ENCODE measurements at places on chromosomes 12 and 14.

GRCh38 chr12:113409462-113410124 lies 5.9 kb upstream of the SDS start:
- no peak for DNase-seq

- DNase-seq = no peak
Observed at GRCh38 chr12:85423947-85424346, 143.9 kb downstream of the ALX1 start.

GRCh38 chr14:103941973-103942736 lies at the start of gene RD3L:
TSS of gene RD3L (minus strand) at chr14:103942529. CDS start at chr14:103941695, 834 bp downstream.
- no peak for DNase-seq

DNA sequence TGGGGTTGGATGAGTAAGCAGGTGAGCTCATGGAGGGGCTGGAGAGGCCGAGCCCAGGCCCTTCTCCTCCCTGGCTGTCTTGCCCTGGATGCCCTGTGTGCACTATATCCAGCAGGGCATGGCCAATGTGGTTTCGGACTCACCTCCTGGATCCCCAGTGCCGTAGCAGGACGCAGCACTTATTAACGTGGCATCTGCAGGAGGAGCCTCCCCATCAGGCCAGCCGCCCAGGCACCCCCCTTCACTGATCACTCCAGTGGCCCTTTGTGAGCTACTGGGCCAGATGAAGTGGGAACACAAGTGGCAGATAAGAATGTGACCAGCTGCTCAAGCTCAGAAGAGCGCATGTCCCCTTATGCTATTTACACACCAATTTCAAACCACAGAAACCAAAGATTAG lies 43.1 kb upstream of the DICER1 start:
- DNase-seq = no peak

- DNase-seq = no peak
Observed at GRCh38 chr14:99215277-99215676, 56.7 kb downstream of the BCL11B start.

DNA sequence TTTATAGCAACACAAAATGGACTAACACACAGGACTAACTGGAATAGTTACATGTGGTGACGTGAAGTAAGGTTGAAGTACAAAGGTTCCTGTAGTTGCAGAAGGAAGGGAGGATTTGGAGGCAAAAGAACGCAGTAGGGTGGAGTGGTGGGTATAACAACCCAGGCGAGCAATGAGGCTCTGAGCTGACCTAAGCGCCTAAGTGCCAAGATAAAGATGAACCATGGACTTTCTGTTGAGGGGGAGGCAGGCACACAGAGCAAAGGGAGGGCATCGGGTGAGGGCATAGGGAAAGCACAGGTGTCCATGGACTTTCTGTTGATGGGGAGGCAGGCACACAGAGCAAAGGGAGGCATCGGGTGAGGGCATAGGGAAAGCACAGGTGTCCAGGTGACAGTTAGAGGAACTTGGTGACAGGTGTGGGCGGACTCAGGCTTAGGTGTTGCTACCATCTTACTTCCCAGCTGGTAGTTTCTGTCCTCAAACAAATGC lies 15.2 kb downstream of the SCNN1A start:
- no peak for DNase-seq

- DNase-seq = no peak
Observed at GRCh38 chr14:54783660-54784015, 119.0 kb downstream of the GCH1 start.

- no peak for DNase-seq
Observed at GRCh38 chr14:58060077-58060476, 91.9 kb downstream of the ARMH4 start.

DNA sequence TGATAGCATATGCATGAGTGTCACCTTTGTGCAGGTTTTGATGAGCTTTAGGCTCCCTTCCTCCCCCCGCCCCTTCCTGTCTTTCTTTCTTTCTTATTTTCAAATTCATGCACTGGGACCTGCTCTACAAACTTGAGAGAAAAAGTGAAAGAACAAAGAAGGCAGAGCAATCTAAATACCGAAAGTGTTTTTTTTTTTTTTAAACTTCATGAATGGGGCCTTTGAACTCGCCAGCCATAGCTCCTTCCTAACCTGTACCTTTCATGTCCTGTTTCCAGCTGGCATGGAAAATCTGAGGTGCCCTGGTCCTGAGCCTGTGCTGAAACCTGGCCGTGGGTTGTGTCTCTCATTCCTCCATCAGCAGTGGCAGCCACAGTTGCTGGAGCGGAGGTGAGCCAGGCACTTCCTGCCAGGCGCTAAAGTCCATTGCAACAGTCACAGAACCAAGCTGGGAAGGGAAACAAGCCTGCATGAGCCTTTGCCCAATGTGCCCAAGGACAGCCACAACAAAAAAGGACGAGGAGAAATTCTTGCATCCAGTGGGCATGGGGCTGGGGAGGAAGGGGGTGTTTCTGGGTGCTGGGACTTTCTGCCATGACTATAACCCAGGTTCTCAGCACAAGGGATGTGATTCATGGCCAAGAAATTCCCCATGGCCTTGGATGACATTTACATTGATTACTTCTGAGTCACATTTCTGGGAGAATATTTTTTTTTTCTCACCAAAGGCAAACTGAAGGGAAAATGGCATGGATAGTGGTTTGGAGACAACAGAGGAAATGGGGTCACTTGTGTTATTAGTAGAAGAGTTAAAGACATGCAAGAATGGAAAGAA lies 102.7 kb downstream of the TMEM30B start:
- peak; percentile 42 for DNase-seq

DNA sequence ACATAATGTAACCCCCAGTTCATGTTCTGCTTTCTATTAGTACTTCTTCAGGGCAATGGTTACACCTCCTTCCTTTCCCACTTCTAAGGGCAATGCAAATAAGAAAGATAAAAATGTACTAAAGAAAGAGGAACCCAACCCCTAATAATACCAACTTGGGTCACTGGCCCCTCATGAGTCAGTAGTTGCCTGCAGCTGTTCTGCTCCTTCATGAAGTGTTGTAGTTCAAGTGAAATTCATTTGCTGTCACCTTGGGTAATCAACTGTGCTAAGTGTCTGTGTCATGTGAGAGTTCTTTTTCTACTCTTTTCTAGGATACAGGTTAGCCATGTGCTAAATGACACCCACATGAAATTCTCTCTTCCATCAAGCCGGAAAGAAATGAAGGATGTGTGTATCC lies 91.8 kb downstream of the PLXNC1 start:
- DNase-seq = no peak

DNA sequence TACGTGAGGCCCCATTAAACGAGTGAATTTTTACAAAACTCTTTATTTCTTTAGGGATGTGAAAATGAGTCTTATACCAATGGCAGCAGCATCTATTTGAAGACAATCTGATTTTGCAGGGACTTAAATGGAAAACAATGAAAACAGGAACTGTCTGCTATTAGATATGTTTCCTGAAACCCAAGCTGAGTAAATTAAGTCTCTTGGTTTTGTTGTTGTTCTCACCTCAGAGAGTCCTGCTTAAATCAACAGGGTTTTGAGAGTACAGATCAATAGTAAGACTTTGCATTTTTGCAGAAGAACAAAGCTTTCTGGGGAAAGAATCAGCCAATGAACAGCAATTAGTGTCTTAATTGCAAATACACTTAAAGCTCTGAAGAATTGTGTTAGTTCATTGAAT lies 39.1 kb upstream of the LGR5 start:
- DNase-seq = no peak

Measured in activated naive CD8-positive, alpha-beta T cell treated with anti-CD3 and anti-CD28 coated beads, Interleukin-2, amount 50 U/mL, for 24 hours (primary cell).